NCI-H1092 (cell line): ENCODE measurements at places on chromosomes 12 and 14.
A peak's percentile ranks its signal among the peaks of the same experiment; 100 is the strongest.

- DNase-seq = no peak
Observed at GRCh38 chr12:58883576-58884334, 36.5 kb downstream of the LRIG3 start.

DNA sequence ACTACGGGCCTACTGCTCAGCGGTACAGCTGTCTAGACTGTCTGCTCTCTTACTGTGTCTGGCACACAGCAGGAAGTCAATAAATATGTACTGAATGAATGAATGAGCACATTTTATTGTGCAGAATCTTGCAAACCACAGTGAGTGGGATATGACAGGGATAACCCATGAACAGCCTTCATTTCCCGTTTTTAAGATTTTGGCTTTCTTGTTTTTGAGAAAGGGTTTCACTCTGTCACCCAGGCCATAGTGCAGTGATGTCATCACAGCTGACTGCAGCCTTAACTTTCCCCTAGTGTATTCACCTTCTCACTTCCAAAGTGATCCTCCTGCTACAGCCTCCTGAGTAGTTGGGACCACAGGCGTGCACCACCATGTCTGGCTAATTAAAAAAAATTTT, 203.1 kb downstream of the AEBP2 start:
- no peak for DNase-seq

GRCh38 chr12:128305336-128305892, 38.4 kb downstream of the TMEM132C start:
- no peak for DNase-seq

DNA sequence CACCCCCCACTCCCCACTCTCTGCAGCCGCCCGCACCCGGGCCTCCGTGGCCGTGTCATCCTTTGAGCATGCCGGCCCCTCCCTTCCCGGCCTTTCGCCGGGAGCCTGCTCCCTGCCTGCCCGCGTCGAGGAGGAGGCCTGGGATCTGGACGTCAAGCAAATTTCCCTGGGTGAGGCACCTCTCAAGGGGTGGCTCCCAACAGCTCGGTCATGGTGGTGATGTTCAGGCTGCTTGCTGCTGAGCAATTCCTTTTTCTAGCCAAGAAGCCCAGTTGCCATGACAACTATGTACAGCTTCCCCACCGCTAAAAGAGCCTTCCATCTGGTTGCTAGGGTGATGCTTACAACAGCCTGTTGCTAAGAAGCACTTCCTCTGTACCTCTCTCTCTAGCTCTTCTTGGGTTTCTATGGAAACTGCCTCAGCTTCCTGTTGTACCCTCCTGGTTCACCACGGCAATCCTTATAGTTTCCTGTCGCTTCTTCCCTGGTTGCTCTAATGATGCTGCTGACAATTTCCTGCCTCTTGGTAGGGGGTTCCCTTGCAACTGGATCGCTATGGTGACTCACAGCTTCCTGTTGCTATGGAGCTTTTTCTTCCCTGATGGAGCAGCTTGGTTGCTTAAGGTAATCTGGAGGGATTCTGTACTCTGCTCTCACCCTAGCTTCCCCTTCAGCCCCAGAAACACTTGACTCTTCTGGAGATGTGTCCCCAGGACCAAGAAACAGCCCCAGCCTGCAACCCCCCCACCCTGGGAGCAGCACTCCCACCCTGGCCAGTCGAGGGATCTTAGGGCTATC, 11.0 kb downstream of the ZNF219 start:
- no peak for DNase-seq

DNA sequence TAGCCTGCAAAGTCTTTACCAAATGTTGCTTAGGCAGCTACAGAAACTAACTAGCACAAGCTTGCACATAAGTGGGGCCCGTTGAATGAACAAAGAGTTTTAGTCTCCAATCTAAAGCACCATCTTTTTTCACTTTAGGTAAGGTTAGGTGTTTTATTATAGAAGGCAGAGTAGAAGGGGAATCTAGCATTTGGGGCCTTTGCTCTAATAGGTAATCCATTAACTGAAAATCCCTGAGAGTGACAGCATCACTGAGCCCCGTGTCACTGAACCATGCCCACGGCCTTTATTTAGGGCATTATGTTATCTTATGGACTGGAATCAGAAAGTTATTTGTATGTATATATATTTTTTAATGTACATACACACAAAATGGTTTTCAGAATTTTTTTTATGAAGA, 25.1 kb downstream of the CPNE8 start:
- no peak for DNase-seq

GRCh38 chr14:42027271-42027670, 420.6 kb downstream of the LRFN5 start:
- DNase-seq = no peak

- DNase-seq = peak; percentile 14
Observed at GRCh38 chr14:29222671-29223268, 456.2 kb downstream of the FOXG1 start.

GRCh38 chr12:132489602-132490266, at the start of gene FBRSL1:
TSS of gene FBRSL1 (plus strand) at chr12:132490151.
- DNase-seq = peak; percentile 85

- DNase-seq = peak; percentile 58
Observed at GRCh38 chr12:55073043-55074022, 52.9 kb upstream of the OR9K2 start.

GRCh38 chr12:10690906-10691305, 17.1 kb upstream of the STYK1 start:
- DNase-seq = no peak

GRCh38 chr12:76152181-76152807, 67.8 kb upstream of the NAP1L1 start:
- no peak for DNase-seq

DNA sequence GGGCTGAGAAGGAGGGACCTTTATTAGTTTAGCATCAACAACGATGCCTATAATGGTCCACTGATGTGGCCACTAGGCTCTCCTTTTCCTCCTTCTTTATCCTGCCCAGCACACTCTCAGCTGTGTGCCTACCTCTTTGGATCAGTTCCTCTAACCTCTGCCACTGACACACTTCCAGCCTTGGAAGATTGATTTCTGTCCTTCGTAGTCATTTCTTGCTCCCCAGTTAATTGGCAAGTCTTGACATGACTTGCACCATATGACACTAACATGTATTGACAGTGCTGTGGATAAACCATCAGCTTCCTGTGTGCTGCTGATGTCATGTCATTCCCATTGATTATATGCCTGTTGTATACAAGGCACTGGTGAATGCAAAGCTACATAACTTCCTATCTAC, 90.2 kb upstream of the PLEKHG7 start:
- DNase-seq = no peak

DNA sequence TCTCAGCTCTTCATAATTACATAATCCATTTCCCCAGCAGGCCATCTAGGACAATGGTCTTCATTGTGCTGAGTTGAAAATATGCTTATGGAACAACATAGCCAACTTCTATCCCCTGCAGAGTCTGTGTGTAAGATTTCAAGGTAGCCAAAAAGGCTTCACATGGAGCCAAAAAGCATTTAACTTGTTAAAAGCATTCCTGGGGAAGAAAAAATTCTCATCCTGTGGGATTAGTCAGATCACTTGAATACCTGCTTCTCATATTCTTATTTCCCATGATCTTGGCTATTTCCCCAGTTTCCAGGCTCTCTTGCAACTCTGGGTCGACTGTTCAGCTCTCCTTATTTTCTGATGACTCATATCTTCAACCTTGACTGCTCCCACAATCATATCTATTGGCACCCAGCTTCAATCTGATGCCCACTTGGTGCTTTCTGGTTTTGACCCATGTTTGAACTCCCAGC, 178.9 kb downstream of the KLHL28 start:
- no peak for DNase-seq

GRCh38 chr14:58738189-58738836, 100.6 kb downstream of the DACT1 start:
- no peak for DNase-seq

DNA sequence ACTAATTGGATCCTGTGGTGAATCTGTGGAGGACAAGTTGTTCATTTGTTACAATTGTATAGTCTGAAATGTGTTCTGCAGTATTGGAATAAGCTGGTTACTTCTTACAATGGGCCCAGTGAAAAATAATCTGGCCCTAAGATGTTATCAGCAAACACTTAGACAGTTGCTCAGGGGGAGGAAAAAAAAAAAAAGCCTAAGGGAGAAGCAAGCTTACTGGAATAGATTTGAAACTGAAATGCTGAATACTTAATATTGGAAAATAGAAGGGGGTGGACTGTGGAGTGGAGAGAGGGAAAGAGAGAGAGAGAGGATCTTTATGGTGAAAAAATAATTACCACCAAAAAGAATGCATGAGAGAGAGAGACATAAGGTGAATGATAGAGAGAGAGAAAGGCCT, 4.0 kb downstream of the FOXG1 start:
- no peak for DNase-seq

DNA sequence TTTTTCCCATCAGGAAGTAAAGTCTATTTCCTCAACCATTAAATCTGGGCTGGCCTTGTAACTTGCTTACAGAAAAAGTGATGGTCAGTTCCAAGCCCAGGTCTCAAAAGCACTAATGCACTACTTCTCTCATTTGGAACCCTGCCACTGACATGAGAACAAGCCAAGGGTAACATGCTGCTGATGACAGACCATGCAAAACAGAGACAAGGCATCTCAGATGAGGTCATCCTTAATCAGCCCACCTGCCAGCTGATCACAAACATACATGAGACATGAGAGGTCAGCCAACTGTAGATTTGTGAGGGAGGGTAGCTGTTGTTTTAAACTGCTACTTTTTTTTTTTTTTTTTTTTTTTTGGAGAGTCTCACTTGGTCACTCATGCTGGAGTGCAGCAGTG, 16.2 kb downstream of the TWF1 start:
- peak; percentile 17 for DNase-seq

DNA sequence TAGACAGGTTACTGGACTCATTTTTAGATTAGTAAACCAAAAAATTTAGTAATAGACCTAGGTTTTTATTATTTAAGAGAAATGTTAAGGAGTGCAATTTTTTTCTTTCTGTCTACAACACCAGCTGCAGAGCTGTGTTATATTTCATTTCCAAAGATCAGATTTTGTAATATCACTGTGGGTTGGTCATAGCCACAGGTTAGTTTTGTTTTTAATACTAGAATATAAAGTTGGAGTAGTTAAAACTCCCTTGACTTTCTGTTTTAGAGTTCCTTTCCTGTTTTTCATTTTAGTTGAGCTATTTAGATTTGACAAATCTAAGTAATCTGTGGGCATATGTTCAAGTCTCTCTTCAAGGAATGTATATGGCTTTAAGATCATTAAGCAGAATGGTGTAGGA, 30.7 kb upstream of the GARIN2 start:
- no peak for DNase-seq

DNA sequence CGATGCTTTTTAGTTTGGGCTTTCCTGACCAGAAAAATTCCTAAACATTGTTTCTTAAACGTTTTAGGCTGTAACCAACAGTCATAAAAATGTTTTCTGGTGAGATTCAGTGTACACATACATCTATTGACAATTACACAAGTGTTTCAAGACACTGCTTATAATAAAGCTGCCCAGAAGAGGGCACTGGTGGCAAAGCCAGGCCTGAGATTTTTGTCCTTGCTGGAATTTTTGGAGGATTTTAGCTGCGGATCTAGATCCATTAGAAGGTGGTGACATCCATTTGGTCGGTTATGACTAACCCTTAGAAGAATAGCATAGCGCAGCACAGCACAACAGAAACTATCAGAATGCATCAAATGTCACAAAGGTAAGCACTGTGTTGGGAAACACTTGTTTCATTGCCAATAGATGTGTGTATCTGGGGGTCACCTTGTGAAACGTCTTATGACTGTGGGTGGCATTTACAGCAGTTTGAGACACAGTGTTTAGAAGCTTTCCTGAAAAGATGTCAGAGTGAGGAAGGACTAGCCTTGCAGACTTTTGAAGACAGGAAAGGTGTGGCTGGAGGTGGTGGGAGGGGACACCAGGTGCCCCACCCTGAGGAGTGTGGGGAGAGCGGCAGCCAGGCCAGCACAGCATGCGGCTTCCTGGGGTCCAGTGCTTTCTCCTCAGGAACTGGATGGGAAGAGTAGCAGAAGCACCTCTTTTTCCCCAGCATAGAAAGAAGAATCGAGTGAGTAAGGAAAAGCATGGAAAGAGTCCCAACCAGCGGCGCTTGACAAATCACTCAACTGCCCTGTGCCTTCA, 54.7 kb upstream of the FKBP4 start:
- peak; percentile 23 for DNase-seq

DNA sequence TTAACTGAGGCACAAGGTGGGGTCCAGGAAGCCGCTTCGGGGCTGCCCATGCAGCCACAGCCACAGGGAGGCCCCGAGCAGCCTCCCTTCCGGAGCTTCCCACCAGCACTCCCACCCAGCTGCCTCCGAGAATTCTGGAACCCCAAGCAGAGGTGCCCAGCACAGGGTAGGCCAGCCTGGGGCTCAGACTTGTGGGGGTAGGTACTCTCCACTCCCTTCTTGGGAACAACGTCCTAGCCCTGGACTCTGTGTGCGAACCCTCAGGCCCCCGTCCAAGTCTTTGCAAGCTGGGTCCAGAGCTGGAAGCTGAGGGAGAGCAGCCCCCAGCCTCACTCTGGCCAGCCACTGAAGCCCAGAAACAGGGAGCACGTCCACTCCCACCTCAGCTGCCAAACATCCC, 16.1 kb downstream of the ITPK1 start:
- no peak for DNase-seq

DNA sequence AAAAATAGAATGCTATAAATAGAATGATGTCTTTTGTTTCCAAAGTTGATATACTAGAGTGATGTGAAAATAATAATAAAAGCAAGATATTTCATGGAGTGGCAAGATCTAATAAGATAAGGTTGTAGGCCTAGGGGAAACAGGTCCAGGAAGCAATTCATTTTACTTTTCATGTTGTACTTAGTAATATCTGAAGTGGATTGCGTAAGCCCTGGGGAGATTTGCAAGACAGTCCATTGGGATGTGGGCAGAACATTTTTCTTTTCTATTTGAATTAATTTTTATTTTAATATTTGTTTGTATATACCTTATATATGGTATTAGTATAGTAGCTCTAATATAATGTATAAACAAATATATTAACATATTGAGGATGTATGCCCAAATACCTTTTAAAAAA, 7.5 kb downstream of the NUBPL start:
- DNase-seq = no peak

DNA sequence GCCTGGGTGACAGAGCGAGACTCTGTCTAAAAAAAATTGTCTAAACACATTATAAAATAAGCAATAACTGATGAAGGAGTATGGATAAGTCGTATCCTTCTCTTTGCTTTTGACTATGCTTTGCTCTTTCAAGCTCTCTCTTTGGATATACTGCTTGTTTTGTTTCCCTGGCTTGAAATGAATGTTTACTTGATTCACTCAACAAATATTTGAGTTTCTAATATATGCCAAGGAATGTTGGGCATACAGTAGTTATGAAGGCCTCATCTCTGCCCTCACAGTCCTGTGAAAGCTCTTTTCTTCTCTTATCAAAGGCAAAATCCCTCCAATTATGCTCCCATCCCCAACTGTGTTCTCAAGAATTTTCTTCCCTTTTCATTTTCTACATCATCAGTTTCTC, 123.5 kb downstream of the PTPRR start:
- DNase-seq = no peak
